ENCODE measurements at places on chromosomes 12 and 14.

DNA sequence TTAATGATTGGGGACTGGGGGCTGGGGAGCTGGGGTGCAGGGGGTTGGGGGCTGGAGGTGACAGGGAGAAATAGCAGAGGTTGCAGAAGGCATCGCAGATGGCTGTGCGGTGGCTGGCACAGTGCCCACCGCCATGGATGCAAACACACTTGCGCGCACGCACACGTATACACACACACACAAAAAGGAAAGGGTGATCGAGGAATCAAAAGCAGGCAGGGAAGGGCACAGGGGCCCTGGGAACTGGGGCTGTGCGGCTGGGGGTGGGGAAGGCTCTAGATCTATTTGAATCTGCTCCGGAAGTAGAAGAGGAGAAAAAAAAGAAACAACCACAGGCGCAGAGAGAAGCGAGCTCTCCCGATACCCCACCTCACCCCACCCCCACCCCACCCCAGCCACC lies 39.4 kb downstream of the ZFHX2 start:
- DNase-seq: no peak

DNA sequence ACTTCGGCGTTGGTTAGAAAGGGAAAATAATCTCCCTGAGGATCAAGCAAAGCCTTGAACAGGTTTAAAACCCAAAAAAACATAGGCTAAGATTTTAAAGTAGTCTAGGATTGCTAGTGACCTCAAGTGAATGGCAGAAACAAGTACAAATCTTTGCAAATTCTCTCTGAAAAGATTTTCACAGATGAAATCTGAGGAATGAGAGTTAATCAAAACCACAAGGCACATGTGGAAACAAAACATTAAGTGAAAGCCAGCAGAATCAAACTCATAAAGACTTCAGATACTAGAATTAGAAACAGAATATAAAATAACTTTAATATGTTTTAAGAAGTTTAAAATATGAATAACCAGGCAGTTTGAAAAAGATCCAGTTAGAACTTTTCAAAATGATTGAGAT lies 52.2 kb upstream of the CFL2 start:
- DNase-seq: no peak

DNA sequence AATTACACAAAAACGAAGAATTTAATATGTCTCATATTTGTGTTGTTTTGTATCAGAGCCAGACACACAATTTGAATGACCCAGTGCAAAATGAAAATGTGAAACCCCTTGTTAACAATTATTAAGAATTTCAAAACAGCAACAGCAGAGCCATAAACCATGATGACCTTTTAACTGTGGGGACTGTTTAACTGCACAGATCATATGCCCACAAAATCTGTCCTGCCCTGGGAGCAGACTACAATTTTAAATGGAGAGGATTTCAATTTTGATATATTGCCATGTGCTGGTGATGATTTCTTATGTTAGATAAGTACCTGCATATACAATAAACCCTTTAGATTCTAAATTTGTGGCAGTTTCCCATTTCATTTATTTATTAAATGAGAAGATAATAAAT lies 455.5 kb upstream of the MGAT4C start:
- no peak for DNase-seq

DNA sequence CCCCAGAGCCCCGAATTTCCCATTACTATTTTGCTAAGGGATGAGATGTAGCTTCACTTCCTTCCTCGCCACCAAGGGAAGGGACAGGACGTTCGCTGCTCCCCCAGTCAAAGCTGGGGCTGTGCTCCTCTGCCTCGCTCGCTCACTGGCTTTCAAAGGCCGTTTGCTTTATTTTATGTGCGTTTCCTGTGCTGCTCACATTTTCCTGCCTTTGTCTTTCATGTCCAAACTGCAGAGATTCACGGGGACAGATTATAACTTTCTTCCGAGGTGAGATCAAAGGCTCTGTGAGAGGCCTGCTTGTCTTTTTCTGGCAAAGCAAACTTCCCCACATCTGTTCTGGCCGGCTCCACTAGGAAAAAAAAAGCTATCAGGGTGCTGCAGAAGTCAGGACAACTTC lies 76.0 kb upstream of the FZD10 start:
- DNase-seq: no peak

- DNase-seq: no peak
Observed at GRCh38 chr12:68536885-68537485, 73.7 kb upstream of the RAP1B start.

- DNase-seq: no peak
Observed at GRCh38 chr12:49706351-49707127, 666 bp downstream of the FMNL3 start.

DNA sequence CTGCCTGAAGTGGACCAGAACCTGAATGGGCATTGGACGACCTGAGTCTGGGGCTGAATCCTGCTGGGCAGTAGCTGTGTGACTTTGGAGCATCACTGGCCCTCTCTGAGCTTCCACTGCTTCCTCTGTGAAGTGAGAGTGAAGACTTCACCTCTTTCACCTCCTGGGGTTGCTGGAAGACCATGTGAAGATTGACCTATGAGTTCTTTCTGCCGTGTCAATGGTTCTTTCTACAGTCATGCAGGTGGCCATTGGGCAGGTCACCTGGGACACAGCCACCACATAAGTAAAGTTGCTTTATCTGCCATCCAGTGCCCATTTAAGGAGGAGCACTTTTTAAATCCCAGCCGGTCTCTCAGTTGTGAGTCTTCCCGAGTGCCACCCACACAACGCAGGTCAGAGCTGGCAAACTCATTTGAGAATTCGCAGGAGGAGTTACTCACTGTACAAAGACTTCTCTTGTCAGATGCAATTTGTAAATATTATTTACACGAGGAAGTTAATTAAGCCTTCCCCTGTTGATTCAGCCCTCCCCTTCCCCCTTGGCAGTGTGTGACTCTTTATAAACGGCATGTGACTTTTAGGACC lies 74.8 kb upstream of the TCL1B start:
- DNase-seq: no peak

DNA sequence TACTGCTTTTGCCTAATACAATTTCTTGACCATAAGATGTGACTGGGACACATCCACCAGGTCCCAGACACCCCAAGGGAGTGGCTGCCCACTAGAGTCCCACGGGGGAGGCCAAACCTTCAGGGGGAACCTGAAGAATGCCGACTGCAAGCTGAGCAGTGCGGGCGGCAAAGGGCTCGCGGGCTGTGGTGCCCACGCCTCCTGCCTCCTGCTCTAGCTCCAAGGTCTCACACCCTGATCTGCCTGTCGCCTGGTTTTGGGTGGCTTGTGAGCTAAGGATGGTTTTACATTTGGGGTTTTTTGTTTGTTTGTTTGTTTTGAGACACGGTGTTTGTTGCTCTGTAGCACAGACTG lies 75.2 kb downstream of the MOK start:
- DNase-seq: no peak

GRCh38 chr12:101714877-101715444 lies 17.5 kb downstream of the CHPT1 start:
- no peak for DNase-seq

DNA sequence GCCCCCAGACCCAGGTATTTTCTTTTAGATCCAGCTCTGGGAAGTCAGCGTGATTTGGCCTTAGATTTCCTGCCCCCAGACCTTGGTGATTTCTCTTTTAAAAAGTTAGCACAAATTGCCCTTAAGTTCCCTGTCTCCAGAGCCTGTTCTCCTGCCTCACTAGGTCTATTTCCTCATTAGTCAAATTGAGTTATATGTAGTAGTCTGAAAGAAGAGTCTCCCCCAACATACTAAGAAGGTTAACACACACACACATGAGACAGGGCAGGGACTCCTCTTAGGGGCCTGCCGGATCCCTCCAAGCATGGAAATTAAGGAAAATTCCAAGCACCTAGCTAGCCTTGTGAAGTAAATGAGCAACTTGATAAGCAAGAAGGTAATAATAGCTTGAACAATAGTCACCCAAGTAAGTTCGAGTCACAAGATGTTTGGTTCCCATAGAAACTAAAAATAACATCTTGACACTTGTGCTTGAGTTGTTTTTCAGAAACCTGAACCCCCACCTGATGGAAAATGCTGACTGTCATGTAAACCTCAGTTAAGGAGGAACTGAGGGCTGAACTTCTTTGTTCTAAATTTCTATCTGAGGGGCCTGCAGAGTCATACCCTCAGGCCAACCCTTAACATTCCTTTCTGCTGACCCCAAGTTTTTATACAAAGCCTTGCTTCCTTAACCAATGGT lies 51.6 kb downstream of the CAND1 start:
- DNase-seq: no peak

DNA sequence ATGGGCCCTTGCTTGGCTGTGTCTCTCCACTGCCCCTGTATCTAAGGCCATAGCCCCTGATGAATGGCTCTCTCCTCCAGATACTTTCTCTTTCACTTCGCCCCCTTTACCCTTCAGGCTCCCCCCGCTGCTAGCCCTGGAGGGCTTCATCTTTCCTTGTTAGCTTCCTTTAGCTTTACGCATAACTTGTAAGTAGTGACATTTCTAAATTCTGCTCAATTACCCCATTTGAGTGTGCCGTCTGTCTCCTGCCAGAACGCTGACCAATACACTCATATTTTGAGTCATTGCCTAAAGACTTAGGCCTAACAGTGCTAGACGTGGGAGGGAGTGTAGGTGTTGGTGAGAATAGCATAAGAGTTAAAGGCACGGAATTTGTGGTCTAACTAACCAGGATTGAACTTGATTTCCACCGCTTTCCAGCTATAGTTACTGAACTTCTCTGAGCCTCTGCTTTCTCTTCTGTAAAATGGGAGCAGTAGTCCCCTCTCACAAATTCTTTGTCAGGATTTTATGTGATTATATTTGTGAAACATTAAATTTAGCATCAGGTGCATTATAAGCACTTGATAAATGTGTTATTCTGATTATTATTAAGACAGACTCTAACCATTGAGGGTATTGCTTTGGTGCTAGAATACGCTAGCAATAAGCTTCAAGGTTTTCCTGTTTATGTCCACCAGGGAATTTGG lies 129.3 kb downstream of the ZFP36L1 start:
- DNase-seq: no peak

GRCh38 chr12:104544836-104545235 lies 88.1 kb downstream of the CHST11 start:
- no peak for DNase-seq

DNA sequence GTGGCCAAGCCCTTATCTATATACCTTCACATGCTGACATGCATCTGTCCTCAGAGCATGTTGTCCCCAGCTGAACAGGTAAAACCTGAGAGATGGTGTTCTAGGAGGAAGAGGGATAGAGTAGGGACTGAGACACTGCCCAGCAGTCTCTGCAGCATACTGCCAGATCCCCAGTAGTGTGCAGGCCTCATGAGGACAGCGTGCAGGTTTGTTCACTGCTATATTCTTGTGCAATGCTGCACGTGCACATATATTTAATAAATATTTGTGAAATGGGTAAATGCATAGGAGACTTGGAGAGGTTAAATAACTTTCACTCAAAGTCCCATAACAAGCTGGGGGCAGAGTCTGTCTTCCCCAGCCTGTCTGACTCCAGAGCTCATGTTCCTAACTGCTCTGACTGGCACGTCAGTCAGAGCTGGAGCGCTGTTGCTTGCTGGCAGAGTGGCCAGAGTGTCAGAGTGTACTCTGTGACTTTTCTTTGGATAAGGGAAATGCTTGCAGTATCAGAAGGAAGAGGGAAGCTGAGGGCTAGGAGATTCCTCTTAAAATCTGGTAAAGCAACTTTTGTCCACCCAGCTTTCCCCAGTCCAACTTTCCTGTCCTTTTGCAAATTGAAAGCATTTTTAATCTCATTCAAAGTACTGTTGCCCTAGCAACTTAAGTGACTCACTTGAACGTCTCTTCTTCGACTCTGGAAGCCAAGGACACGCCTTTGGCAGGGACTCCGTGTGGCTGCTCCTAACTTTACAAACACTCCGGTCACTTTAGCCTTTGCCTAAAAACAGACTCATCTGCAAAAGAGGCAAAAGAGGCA lies 14.9 kb upstream of the POLR3B start:
- DNase-seq: no peak

GRCh38 chr12:51218607-51219161 lies 822 bp upstream of the POU6F1 start:
- DNase-seq: no peak
